Stimulated activated CD8-positive, alpha-beta memory T cell treated with anti-CD3 and anti-CD28 coated beads, Interleukin-15, amount 100 ng/mL, for 4 hours (primary cell): ENCODE measurements at places on chromosomes 5 and 9.

DNA sequence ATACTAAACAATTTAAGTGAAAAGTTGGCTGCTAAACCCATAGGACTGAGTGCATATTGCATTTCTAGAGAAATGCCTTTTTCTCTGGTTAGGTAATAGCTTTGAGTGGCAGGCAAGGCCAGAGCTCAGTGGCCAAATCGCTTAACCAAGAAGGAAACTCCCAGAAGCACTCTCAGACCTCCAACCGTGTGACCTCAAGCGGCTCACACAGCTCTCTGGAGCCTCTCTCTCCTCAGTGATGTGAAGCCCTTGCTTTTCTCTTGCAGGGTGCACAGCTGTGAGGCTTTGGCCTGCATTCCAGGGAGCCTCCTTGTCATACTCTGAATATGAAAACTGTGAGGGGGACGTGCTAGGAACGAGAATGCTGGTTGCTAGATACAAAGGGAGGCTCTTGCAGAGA lies 106.7 kb downstream of the INSYN2B start:
- DNase-seq, result no peak

GRCh38 chr9:105064248-105065097 lies 136.5 kb upstream of the ABCA1 start:
- no peak for DNase-seq

DNA sequence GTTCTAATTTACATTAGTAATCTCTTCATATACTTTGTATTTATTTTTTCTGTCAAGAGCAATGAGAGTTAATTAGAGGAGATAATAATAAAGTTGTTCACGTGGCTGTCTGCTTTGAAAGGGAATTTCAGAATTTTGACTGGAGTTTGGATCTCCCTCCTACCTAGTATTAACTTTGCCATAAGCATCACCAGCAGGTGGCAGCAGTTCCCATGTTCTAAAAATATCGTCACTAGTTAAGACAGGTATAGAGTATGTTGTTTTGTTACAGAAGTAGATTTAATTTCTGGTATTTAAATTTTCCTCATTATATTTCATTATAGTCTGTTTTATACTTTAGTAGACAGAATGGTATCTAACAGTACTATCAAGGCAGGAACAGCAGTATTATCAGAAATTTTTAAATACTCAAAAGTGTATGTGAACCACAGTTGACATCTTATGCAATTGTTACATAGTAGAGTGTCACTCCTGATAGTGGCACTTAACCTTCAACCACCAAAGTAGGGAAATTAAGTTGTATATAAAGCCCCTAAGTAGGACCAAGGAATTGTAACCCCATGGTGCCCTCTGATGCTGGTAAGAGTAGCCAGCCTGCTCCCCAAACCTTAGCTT lies 20.4 kb downstream of the GNPDA1 start:
- no peak for DNase-seq

DNA sequence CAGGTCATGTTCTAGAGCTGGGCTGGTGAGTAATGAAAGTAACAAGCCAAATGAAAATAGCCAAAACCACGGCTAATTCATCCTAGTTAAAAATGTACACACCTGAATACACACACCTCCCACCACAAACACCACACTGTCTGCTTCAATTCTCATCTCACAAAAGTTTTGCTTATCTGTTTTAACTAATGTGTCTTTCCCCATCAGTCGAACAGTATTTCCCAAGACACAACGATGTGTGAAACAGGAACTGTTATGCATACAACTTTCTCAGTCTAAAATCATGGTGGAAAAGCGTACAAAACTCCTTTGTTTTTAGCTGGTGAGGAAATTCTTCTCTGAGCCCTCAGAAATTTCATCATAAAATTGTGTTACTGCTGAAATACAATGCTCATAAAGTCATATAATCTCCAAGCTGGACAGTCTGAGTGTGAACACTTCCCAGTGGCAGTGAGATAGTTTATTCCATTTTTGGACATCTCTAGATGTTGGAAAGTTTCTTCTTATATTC lies 242.4 kb downstream of the EFNA5 start:
- no peak for DNase-seq

- DNase-seq, result no peak
Observed at GRCh38 chr5:154078272-154078671, 39.5 kb downstream of the MFAP3 start.

GRCh38 chr9:122475717-122476116 lies 2.0 kb downstream of the OR1J1 start:
- no peak for DNase-seq

DNA sequence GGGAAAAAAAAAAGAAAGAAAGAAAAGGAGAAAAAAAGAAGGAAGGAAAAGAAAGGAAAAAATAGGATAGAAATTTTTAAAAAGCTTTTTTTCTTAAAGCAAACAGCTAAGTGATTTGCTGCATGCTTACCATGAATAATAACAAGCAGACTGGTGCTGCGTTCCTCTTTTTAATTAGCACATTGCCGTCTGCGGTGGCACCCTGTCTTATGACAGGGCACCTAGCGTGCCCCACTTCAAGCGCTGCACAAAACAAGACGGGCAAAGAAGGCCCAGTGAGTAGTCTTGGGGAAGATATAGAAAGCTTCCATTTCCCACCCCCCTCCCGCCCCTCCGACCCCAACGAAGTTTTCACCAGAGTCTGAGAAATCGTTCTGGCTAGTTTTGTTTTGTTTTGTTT lies 513.9 kb downstream of the ZNF608 start:
- no peak for DNase-seq

- no peak for DNase-seq
Observed at GRCh38 chr5:145027286-145027685, 807.9 kb downstream of the PRELID2 start.

GRCh38 chr5:154478224-154478565 lies at the start of gene HAND1:
Gene HAND1 (minus strand): TSS chr5:154478227. CDS start chr5:154478008, 219 bp downstream.
- no peak for DNase-seq

DNA sequence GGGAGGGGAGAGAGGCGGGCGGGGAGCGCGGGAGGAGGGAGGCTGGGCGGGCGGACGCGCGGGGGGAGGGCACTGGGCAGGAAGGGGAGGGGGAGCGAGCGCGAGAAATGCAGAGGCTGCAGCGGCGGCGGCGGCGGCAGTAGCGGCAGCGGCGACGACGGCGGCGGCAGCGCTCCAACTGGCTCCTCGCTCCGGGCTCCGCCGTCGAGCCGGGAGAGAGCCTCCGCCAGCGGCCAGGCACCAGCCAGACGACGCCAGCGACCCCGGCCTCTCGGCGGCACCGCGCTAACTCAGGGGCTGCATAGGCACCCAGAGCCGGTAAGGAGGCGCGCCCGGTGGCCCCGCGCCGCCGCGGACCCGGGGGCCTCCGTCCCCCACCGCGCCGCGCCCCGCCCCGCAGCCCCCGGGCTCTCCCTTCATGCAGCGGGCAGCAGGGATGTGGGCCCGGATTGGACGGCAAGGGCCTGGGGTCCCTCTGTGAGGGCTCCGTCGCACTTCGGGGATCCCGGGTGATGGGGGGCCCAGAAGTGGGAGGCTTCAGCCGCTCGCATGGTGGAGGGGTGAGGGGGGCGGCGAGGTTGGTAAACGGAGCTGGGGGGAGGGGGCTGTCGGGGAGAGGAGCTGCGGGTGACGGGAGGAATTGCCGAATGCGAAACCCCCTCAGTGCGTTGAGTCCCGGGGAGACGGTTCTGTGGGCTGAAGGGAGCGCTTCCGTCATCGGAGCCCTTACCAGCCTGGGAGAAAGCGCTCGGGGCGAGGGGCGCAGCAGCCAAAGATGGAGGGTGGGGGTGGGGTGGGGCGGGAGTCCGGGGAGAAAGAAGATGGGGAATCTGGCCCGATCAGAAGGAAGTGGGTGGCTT lies at the start of gene BASP1:
Gene BASP1 (plus strand): TSS at position 139 of the 860 bp plus-strand sequence. CDS start 57,586 bp downstream, outside the sequence.
- DNase-seq, result no peak

DNA sequence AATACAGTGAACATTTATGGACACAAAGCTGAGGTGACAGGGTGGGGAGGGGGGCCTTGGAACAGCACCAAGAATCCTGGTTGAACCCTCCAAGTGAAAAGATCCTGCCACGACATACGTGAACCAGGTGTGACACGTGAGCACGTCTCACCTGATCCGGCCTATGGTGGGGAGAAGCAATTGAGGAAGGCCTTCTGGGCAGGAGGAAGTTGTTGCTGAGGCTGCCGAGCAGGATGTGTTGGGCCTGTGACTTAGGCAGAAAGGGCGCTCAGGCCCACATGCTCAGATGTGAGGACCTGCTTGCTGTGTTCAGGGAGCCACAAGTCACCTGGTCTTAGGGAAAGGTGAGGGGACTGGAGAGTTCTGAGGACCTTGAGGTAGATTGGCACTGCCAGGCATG lies 2.5 kb upstream of the MAPK9 start:
- DNase-seq, result no peak

GRCh38 chr5:52749666-52750065 lies 38.0 kb upstream of the ITGA1 start:
- no peak for DNase-seq
